ENCODE measurements at places on chromosomes 4 and X. TPM values are rescaled to one million over a fixed set of nuclear protein-coding genes. Genes with fewer than 3 reads are reported as not detected.

The ARHGAP36 gene
- not detected for total RNA-seq

The RS1 gene
- not detected for total RNA-seq

The GIMD1 gene
- total RNA-seq: not detected

The ZNF157 gene
- total RNA-seq: 0.47 TPM

The LANCL3 gene
- 0.45 TPM for total RNA-seq

The CCDC149 gene
- 0.16 TPM for total RNA-seq

The ARSJ gene
- total RNA-seq: 0.45 TPM

DNA sequence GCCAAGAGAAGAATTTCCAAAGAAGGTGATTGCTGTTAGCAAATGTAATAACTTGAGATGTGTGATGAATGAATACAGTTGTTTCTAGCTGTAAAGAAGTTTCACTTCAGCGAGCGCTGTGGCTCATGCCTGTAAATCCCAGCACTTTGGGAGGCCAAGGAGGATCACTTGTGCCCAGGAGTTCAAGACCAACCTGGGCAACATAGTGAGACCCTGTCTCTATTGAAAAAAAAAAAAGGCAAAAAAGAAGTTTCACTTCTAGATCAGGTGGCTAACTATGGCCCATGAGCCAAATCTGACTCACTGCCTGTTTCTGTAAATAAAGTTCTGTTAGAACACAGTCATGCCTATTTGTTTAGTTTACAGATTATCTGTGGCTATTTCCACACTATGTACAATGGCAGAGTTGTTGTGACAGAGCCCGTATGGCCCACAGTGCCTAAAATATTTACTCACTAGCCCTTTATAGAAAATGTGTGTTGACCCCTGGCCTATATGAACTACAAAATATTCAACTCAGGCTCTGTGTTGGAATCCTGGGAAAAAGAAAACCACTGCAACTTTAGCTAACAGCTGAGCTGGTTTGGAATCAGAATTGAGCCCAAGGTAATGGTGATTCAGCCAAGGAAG lies 54.1 kb upstream of the PRPS1 start:
- no peak for DNase-seq

- DNase-seq: no peak
These were observed 356.0 kb upstream of the RASGEF1B start for GRCh38 chr4:81827577-81828202.

DNA sequence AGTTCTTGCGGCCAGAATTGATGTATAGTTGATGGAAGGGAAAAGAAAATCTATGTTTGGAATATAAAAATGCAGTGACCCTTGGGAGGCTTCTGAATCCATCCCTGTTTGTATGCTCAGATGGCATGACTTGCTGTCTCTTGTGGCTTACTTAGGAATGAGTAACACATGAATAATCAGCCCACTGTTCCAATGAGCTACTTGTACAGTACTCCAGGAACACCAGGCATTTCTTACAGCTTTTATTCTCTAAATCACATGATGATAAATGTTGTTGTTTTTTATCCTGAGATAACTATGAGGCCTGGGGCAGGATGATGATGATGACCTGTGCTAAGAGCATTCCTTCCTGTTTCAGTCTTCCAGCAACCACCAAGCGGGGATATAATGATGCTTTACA lies 18.9 kb downstream of the TMPRSS11E start:
- DNase-seq: no peak

- no peak for DNase-seq
These were observed 25.8 kb downstream of the TEC start for GRCh38 chr4:48243887-48244286.

DNA sequence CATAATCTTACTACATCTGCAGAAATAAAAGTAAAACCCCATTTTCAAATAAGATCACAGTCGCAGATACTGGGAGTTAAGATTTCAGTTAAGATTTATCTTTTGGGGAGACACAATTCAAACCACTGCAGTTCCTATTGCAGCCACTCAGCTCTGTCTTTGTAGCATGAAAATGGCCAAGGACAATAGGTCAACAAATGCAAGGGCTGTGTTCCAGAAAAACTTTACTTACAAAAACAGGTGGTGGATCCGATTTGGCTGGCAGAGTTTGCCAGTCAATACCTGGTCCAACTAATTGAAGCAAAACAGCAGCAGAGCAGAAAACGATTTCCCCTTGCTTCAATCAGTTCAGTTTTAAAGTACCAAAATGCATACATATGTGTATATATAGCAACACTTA lies 77.4 kb downstream of the TENM3 start:
- DNase-seq: no peak

- no peak for DNase-seq
These were observed 5.8 kb downstream of the TIGD2 start for GRCh38 chr4:89117115-89117514.

- DNase-seq: no peak
These were observed 88.8 kb downstream of the CHST7 start for GRCh38 chrX:46662188-46662958.

GRCh38 chr4:13432453-13432852 lies 51.7 kb downstream of the RAB28 start:
- no peak for DNase-seq

GRCh38 chrX:100685284-100685996 lies 41.4 kb downstream of the SRPX2 start:
- DNase-seq: peak; percentile 50

DNA sequence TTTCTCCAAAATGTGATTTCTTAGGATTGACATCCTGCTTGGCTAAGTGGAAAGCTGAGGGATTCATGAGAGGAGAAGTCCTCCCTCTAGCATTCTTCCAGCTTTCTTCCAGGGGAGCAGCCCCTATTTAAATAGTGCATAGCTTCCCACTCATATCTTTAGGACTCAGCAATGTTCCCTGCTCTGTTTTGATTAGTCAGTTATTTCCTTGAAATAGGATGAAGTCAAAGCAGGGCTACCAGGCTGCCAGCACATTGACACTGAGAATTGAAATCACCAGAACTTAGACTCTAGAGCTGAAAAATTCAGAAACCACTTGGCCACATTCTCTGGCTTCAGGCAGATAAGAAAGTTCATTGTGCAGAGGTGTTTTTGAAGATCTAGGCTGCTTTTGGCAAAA lies 74.7 kb upstream of the SMAD1 start:
- DNase-seq: no peak

DNA sequence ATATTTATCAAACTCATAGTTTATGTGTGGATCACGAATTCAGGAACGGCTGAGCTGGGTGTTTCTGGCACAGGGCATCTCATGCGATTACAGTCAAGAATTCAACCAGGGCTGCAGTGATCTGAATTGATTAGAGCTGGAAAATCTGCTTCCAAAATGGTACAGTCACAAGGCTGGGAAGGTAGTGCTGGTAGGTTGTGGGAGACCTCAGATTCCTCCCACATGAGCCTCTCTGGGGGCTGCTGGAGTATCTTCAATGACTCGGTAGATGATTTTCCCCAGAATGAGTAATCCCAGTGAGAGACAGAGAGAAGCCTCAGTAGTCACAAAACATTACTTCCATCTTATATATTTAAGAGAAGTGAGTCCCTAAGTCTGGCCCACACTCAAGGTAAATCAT lies 36.2 kb upstream of the PRDX4 start:
- no peak for DNase-seq

GRCh38 chr4:107283587-107284559 lies 247.8 kb upstream of the DKK2 start:
- DNase-seq: no peak

GRCh38 chrX:54807524-54808108 lies at the start of gene MAGED2:
TSS of gene MAGED2 (plus strand) at chrX:54807745. CDS start at chrX:54809332, 1,587 bp downstream.
- peak; percentile 17 for DNase-seq
